ENCODE measurements at places on chromosomes 6 and 20.

DNA sequence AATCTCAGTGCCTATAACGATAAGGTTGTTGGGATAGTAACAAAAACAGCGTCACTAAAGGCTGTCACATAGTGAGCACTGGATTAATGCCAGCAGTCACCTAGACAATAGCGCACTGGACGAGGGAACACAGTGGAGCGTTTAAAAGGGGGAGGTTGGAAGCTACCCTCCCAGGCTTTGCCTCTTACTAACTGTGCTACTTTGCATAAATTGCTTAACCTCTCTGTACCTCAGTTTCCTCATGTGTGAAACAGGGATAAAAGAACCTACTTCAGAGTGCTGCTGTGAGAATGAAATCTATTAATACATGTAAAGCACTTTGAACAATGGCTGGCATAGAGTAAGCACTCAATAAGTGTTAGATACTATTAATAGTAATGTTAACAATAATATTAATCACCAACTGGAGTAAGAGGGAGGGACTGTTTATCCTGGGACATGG, 10.5 kb downstream of the BCL2L1 start:
- DNase-seq: no peak

DNA sequence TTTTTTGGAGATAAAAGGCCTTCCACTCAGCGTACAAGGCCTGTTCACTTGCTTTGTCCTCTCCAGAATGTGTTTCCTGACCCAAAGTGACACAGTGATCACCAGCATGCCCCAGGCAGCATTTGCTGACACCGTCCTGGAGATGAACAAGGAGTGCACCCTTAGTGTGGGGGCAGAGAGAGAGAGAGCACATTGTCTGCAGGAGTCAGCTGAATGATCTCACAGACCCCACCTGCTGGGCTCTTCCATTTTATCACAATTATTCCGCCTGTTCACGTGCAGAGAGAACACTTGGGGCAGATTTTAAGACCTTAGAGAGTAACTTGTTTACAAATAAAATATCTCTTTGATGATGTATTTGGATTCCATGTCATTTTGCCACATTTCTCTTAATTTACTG, 22.4 kb upstream of the MAS1L start:
- no peak for DNase-seq

GRCh38 chr6:18501663-18502013, 114.5 kb downstream of the RNF144B start:
- DNase-seq: no peak

DNA sequence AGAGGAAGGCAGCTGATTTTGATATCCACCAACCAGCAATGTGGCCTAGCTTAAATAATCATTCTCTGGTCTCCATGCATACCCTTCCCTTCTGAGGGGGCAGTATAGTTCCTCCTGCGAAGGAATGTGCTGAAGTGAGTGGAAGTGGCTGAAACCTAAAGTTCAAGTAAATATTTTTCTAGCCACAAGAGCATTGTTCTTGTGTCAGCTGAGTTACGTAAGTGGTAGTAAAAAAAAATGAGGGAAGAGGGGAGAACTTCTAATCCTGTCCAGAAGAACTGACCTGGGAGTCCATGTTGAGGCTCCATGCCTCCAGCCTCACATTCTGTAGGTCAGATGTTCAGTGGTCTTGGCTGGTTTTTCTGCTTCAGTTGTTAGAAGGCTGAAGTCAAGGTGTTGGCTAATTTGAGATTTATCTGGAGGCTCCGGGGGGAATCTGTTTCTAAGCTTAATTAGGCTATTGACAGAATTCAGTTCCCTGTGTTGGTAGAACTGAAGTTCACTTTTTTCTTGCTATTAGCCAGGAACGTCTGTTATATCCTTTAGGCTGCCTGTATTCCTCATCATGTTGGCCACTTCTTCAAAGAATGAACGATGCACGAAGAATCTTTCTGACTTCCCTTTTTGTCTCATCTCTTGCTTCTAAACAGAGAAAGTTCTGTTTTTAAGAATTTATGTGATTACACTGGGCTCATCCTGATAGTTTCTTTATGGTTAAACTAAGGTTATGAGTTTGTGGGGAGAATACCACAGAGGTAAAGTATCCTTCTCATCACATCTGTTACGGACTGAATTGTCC, 207.1 kb upstream of the PRSS16 start:
- DNase-seq: no peak

DNA sequence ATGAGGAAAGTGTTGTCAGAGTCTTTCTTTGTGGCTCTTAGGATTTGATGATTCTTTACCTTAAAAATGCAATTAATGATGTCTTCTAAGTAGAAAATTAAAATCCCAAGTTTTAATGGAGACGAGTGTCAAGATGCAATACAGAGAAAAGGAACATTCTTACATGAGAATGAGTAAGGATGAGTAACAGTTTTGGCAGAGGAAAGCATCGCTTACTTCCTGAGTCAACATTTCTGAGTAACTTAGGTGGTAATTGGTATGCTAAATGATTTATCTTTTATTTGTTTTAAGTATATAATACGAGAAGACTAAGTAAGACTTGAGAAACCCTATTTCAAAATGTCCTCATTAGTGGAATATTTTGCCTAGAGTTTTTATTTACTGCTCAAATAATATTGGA, 101.3 kb downstream of the RTN4IP1 start:
- no peak for DNase-seq

- no peak for DNase-seq
These were observed 261.0 kb upstream of the RIN2 start for GRCh38 chr20:19497064-19497463.

DNA sequence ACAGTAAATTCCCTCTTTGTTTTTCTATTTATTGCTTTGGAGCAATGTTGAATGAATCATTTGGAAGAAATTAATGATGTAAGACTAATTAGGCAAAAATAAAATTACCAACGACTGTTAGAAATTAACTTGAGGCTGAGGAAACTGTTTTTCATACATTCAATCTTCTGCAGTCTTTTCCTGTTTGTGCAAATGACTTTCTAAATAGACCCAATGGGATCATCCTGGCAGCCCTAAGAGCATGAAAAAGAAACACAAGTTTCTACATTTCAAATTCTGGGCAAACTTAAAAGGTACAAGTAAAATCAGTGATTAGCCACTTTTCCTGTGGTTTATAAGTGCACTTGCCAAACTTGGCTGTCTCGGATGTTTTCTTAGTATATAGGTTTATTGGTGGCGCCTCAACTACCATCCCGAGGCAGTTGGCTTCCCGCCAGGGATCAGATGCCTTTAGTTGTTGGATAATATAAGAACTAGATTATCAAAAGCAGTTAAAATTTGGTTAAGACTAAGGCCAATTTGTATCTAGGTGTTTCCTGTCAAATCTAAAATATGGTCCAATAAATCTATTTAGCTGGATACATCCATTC, 181.2 kb downstream of the ISM1 start:
- DNase-seq: no peak

- DNase-seq: no peak
These were observed 114.2 kb downstream of the SNX5 start for GRCh38 chr20:17854307-17854903.

DNA sequence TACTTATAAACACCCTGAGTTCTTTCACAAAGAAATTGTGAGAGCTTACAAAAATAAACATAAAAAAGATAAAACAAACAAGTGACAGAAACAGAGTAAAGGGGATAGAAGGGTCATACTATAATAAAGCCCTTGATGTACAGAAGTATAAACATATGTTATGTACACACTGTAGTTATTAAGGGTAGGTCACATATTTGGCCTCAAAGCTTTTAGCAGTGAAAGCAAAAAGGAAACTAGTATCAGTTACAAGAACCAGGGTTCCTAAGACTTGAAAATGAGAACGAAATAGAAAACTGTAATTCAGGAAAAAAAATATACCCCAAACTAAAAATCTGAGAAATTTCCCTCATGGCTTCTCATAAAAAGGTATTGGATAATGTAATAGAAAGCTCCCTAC, 380.6 kb downstream of the HDGFL1 start:
- no peak for DNase-seq

GRCh38 chr6:161265554-161265953, 8.3 kb downstream of the AGPAT4 start:
- no peak for DNase-seq

- no peak for DNase-seq
These were observed 4.0 kb upstream of the BPI start for GRCh38 chr20:38299963-38300362.

- DNase-seq: no peak
These were observed 109.9 kb upstream of the MCHR2 start for GRCh38 chr6:100103931-100104330.

GRCh38 chr6:69866351-69866769, at the start of gene COL19A1:
COL19A1 (plus strand) TSS chr6:69866556; CDS start chr6:69879568, 13,012 bp downstream.
- peak; percentile 3 for DNase-seq

- DNase-seq: no peak
These were observed 53.3 kb downstream of the APCDD1L start for GRCh38 chr20:58461899-58462298.

GRCh38 chr6:44618371-44618770, 230.9 kb downstream of the CDC5L start:
- no peak for DNase-seq

- DNase-seq: no peak
These were observed 62.6 kb upstream of the RPS6KA2 start for GRCh38 chr6:166689687-166690086.

- no peak for DNase-seq
These were observed 29.9 kb upstream of the MTRF1L start for GRCh38 chr6:153032255-153032882.

DNA sequence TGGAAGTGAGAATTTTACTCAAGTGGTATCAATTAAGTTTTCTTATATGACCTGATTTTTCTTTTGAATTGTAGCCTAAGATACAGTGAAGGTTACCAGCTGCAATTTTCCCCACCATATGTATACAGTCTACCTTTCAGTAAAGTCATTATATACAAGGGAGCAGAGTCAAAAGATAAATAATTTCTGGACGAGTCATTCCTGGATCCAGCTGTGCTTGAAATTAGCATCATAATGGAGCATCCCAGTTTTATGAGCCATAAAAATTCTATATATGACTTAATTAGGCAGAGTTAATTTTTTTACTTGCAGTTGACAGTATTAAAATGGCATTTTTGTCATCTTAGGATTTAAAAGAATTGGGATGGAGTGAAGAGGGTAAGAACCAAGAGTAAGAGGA, 1008.4 kb downstream of the PHF3 start:
- DNase-seq: no peak

DNA sequence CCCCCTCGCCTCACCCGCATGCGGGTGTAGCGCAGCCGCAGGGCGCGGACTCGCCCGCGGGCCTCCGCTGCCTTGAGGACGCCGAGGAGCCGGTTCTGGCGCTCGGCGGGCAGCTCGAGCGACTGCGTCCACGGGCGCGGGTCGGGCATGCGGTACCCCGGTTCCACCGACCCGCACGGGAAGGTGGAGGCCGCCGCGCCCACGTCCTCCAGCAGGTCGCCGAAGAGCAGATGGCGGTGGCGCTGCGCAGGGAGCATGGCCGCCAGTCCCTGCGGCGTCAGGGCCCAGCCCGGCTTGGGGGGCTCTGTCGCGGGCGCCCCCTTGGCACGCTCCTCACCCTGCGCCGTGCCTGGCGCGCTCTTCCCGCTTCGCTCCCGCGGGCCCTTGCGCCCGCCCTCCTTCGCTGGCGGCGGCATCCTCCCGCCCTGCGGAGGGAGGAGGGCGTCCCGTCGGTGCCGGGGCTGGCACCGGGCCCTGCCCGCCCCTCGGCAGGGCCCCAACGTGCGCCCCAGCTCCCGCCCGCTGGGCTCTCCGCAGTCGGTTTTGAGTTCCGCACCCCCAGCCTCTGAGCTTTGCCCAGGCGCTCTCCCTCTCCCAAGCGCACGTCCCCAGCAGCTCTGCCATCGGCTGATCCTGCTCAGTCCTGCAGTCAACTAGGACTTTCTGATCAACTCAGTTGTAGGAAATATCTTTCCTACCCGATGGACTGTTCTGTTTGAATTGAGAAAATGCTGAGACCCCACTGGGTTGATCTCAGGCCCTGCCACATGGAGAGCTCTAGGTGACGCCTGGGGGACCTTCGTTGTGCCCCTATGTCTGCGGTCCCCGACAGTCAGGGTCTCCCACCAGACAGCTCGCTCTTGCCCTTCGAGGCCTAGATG, at the start of gene LKAAEAR1:
Gene LKAAEAR1, minus strand, starts transcription at position 595 of the 881 bp plus-strand sequence. Its CDS starts 179 bp downstream, at position 416.
- no peak for DNase-seq

GRCh38 chr6:133623621-133624020, 265.3 kb upstream of the TCF21 start:
- no peak for DNase-seq

DNA sequence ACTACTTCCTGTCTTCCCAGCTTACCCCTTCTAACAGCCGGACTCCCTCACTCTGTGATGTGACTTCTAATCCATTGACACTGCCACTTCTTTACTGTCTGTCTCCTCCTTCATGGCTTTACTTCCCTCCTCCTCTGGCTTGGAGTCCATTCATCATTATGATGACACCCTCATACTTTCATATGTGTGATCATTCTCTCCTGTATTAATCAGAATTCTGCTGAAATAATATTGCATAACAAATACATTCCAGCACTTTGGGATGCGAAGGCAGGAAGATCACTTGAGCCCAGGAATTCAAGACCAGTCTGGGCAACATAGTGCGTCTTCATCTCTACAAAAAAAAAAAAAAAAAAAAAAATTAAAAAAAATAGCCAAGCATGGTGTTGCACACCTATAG, 147.9 kb upstream of the BTBD3 start:
- no peak for DNase-seq

GRCh38 chr6:109854541-109855308, 123.4 kb upstream of the GPR6 start:
- DNase-seq: no peak

DNA sequence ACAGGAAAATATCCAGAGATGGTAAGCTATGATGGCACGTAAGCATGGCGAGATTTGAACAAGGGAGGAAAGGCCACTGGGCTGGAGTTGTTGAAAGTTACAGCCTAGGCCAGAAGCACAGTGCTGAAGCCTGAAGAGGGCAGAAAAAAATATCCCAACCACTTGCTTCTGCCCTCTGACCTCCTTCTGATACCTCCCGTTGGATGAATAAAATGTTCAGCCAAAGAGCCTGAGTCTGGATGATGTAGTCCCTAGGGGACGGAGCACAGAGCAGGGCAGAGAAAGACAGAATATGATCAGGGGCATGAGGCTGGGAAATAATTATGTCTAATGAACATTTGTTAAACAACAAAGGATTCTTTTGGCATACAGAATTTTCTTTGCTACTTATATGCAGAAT, 19.7 kb downstream of the KLHL31 start:
- no peak for DNase-seq

DNA sequence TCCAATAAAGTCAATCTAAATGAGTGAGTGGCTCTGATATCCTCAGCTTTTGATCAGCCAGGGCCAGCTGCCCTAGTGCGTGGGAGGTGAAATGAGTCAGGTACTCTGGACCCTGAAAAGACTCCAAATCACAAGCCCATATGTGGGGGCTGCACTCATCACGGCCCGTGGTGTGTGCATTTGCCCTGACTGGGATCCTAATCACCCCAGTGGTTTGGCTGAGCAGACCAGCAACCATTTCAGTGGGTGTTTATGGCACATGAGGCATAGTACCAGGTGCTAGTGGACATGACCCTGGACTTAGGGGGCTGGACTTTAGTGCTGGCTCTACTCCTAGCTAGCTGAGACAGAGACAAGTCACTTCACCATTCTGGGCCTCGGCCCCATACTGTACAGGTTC, 39.4 kb downstream of the SCML4 start:
- DNase-seq: no peak

DNA sequence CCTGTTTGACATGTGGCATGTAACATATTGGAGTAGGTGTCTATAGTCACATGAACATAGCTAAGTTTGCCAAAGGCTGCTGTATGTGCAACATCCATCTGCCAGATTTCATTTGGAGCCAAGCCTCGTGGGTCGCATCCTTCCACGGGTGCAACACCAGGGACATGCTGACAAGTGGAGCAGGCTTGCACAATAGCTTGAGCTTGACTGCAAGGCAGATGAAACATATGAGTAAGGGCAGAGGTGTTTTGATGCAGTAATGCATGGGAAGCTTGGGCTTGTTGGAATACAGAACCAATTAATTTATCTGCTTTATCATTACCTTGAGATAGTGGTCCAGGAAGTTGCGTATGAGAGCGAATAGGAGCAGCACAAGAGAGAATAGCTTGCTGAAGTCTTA, 74.1 kb upstream of the BTN3A2 start:
- no peak for DNase-seq

All from esophagus squamous epithelium (tissue), 5 donors.